Fibroblast of mammary gland (primary cell): ENCODE measurements at places on chromosomes 4 and X.

DNA sequence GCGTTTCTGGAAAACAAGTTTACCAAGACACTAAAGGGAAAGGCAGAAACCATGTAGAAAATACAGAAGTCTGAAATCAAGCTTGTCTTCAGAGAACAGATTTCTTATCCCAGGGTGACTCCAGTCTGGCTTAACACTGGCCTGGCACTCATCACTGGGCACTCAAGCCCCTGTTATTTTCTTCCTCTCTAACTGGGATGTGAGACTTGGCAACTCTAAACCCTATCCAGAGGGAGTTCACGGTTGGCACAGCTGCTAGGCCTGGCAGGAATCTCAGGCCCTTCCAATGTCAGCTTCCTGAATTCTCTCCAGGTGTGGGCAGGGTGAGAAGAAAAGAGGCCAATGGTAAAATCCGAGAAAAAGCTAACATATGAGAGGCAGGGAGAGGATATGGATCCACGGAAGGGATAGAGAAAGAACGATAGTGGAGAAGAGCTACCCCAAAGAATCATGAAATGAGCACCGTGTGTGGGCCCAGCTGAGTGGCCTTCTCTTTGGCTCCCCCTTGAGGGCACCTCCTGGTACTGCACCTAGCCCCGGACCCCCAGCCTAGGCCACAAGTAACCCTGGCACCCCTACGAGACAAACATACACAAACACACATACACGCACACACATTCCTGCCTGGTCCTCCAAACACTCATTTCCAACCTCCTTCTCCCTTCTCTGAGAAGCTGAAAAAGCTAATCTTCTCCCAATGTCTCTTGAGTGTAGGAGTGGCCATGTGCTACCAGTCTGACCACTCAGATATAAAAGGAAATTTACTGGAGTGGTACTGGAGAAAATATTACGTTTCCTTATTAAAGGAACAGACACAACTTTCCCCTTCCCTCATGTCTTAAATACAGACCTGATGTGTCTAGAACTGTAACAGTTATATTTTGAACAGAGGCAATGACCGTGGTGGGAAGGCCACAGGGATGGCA is 16.6 kb upstream of the PTCHD1 start:
- DNase-seq, result peak; percentile 6

GRCh38 chrX:77433001-77433400 is 14.2 kb upstream of the FGF16 start:
- DNase-seq, result no peak

- no peak for DNase-seq
These were observed 27.3 kb downstream of the PTPN13 start for GRCh38 chr4:86621435-86621834.

DNA sequence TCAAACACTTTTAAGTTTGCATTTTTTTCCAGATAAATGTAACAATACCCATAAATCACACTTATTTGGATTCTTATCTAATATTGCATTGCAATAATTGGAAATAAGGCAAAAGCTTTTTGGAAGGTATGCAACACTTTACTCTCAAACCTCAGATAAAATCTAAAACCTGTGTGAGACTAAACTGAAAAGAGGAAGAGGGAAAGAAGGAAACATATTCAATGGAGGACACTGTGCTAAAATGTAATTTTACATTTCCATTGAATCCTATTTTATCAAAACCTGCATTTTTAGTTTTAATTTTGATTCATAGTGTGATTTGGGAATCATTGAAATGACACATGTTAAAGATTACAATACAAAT is 99.4 kb downstream of the HPGD start:
- DNase-seq, result no peak

GRCh38 chrX:74535408-74536151 is 78.8 kb downstream of the RLIM start:
- peak; percentile 68 for DNase-seq

DNA sequence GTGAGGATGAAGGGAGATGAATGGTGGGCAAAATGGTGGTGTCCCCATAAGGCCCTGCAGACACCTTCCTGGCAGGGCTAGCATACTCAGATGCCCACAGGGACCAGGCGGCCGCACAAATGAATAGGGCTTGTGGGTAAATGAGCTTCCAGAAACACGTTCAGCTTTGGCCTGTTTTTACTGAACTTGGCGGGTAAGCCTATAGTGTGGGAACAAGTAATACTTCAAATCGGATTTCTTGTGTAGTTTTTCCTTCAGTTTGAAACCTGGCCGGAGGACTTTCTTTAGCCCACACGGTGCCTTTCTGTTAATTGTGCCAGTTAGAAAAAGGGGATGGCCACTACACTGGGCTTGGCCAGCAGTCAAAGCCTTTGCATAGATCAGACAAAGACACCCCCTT is 22.8 kb downstream of the SMS start:
- peak; percentile 39 for DNase-seq

DNA sequence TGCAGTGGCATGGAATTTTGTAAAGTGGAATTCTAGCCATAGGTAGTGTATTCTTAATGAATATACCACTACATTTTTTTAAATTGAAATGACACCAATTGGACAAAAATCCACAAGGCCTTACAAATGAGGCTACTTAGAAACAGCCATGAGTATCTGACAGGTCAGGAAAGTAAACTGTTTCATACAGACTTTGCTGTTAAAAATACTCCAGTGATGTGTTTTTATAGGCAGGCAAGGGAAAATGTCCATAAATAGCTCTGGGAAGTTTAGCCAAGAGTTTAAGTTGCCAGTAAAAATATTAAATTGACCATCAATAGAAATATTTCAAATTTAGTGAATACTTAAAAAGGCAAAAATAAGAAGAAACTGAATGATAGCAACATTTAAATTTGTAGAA is 41.8 kb upstream of the PDLIM5 start:
- DNase-seq, result peak; percentile 16

DNA sequence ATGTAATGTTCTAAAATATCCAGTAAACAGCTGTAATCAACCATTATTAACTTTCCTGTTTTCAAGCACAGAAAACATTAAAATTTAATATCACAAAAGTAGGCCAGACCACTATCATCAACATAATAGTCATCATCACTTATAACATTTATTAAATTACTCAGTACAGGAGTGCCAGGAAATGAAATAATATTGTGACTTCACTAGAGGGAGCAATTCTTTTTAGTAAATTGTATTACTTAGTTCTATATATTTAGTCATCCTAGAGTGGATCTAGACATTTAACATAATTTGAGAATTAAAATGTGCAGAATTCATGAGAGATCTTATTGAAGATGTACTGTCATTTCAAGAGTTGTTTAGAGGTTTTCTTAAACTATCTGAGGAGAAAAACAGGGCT is 33.6 kb downstream of the PITX2 start:
- DNase-seq, result peak; percentile 31

DNA sequence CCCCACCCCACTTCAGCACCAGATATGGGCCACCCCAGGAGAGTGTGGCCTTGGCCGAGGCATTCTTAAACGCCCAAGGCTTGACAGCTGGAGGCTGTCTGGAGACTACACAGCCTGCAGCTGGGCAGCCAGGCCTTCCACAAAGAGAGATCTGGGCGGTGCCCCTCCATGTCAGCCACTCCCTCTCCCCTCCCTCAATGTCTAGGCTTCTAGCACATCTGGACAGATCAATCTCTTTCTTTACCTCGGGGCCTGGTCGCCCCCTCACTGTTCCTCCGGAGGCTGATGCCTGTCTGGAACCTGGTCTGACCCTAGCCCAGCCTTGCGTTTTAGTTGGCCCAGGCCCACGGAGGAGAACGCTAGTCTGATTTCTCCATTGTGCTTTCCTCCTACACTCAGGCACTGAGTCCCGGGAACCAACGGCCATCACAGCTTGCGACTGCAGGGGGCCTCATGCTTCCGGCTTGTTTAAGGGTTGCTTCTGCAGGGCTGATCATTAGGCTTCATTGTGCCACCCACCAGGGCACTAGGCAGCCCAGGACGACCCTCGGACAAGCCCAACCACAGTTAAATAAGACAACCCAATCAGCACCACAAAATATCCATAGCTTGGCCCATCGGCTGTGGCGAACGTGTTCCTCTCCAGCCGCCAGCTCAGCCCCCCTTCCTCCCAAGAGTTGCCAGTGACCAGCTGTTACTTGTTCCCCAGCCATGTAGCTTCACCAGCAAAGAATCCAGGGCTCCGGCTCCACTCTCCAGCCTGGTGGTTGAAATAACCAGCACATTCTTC is 200.6 kb downstream of the BCOR start:
- peak; percentile 24 for DNase-seq

- no peak for DNase-seq
These were observed 5.2 kb downstream of the SPIN2A start for GRCh38 chrX:57132046-57132445.

DNA sequence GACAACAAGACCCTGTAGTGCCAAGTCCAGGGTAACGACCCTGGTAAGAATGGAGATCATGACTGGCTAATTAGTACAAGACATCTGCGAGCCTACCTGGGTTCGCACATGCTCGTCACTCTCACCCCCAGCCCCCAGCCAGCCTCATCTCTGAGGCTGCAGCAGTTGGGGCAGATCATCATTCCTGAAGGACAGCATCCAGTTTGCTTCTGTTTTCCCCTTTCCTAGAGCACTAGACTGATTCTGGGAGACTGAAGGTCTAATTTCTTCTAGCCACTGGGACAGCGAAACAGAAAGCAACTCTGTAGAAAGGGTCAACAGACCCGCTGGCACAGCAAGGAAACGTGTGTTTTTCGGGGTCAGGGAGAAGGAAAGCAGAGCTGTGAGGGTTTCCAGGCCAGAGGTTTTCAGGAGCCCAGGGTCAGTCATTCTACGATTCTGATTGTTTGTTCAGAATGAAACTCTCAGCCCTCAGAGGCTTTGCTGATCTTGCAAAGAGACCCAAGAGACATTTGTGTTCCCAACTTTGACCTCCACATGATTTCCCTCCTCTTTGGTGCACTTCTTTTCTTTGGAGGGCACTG is 343.1 kb upstream of the NOCT start:
- no peak for DNase-seq

- DNase-seq, result no peak
These were observed 287.3 kb downstream of the USP46 start for GRCh38 chr4:52371841-52372240.

GRCh38 chr4:89438102-89438831 is 130.7 kb upstream of the GPRIN3 start:
- peak; percentile 68 for DNase-seq

GRCh38 chrX:49233887-49234555 is 881 bp upstream of the CACNA1F start:
- DNase-seq, result no peak

DNA sequence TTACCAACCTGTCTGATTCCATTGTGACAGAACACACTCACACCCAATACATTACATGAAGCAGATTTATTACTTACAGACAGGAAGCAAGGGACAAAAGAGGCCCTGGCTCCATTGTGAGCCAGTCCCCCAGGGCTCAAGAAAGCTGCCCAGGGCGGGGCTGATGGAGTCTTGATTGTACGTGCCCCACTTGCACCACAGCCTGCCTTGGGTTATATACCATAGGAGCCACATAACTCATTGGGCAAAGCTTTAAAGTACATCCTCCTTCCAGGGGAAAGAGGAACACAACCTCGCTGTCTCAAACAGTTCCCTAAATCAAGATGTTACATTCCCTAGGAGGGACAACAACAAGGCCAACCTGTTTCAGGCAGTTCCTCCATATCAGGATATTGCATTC is 3.4 kb upstream of the ZRSR2 start:
- no peak for DNase-seq

DNA sequence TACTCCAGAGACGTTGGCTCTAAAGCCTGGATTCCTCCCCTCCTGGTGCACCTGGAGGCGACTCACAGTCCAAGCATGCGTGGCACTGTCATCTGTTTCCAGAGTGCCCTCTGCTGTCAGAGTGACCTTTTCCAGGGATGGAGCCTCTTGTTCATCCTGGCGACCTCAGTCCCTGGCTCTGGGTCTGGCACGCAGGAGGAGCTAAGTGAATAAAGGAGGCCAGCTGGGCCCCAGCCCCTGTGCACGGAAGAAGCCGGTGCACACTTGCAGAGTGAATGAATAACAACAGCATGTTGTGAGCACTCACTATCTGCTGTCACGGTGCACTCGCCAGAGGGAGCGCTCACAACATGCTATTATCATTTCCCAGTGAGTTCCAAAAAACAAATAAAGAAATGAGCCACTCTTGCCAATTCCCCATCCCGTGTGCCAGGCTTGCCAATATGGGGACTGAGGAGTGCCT is 27.8 kb upstream of the PSAPL1 start:
- DNase-seq, result peak; percentile 3

GRCh38 chr4:176137631-176138030 is 57.8 kb downstream of the SPATA4 start:
- peak; percentile 66 for DNase-seq

DNA sequence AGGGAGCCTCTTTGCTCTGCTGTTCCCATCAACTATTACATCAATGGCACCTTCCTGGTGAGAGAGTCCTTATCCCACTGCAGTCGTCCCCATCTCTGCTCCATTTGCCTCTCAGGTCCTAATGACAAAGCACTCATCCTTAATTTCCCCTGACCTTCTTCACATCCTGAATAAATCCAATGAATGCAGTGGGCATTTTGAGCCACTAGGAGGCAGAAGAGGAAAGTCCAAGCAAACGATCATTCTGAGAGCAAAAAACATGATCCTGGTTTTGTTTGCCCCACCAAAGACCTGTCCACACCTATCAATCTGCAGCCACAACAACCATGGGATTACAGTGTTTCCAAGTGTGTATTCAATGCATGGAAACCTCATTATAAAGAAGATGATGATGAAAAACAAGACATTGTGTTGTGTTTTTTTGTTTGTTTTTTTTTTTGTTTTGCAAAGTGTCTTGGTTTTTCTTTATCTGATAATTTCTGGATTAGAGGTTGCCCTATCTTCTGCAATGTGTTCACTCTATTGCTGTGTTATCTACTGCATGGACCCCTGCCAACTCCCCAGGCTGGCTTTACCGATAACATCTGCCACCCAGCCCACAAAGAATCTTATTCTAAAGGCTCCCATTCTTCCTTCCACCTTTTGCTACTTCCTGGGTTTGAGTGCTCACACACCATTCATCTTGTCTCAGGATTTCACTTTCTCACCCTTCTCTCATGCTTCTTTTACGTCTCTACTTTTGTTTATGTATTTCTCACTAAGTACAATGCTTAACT is 207.2 kb downstream of the NLGN4X start:
- peak; percentile 21 for DNase-seq

DNA sequence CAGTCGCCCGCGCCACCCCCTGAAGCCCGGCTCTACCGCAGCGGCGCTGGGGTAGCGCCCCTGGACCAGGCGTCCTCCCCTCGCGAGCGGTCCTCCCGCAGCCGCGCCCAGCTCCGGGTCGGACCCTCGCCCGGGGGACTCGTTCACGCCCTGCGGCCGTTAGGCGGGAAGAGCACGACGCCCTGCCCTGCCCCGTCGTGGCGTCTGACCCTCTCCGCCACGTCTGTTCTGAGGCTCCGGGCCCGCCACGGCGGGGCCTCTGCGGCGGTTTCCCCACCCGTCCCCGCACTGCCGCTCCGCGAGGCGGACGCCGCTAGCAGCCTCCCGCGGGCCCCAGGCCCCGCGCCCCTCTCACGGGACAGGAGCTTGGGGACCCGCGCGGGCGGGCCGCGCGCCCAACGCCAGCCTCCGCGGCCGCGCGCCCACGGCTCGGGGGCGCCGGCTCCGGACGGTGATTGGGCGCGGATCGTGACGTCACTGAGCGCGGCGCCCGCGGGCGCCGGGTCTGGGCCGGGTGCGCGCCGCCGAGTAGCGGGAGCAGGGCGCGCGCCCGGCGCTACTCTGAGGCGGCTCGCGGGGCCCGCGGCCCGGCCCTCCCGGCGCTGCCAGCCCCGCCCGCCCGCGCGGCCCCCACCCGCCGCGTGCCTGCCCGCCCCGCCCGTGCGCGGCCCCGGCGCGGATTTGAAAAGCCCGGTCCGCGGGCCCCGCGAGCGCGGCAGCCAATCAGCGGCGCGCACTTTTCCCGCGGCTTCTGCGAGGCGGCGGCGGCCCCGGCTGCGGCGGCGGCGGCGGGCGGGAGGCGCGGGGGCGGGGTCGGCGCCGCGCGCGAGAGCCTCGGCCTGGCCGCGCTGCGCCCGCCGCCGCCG is at the start of gene NSD2:
Gene NSD2, plus strand, starts transcription at position 816 of the 866 bp plus-strand sequence. CDS start 29,262 bp downstream, outside the sequence.
- DNase-seq, result peak; percentile 80
